H1 (cell line): ENCODE measurements at places on chromosomes 7 and 10. TPM values are rescaled to one million over a fixed set of nuclear protein-coding genes. Genes with fewer than 3 reads are reported as not detected.

GRCh38 chr7:27346531-27347275 lies 104.1 kb downstream of the EVX1 start:
- DNase-seq: no peak

Gene MKI67
- total RNA-seq: 83.3 and 85.1 TPM in 2 replicates

- DNase-seq: no peak
Measured at GRCh38 chr7:17184805-17185689, 113.4 kb upstream of the AHR start.

DNA sequence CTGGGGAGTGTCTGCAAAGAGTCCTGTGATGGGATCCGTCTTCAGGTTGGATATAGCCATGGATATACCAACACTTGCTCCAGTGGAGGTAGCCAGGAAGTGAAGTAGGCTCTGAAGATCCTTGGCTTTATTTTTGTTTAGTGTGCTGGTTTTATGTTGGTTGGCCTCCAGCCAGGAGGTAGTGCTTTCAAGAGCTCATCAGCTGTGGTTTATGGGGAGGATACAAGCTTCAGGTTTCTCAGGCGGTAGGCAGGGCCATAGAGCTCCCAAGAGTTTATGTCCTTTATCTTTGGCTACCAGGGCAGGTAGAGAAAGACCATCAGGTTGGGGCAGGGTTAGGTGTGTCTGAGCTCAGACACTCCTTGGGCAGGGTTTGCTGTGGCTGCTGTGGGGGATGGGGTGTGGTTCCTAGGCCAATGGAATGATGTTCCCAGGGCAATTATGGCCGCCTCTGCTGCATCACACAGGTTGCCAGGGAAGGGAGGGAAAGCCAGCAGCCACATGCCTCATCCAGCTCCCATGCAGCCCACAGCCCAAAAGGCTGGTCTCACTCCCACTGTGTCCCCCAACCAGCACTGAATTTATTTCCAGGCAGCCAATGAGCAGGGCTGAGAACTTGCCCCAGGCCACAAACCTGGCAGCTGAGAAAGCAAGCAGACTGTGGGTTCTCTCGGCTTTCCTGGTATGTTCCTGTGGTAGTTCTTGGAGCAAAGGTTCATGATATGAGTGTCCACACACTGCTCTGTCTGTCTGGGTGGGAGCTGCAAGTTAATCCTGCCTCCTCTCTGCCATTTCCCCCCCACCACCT lies 67.0 kb upstream of the PRLHR start:
- DNase-seq: no peak

DNA sequence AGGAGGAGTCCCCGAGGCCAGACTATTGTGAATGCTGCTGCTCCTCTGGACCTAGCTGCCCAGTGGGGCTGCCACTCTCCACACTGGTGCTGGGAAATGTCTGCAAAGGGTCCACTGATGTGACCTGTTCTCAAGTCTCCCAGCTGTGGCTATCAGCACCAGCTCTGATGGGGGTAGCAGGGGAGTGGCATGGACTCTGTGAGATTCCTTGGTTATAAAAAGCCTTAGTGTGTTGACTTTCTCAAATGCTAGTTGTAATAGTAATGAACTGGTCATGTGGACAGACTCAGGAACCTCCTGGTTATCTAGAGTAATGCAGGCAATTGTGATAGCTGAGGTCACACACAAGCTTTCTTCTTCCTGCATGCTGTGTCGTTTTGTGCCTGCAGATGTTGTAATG lies 34.1 kb upstream of the ARMC3 start:
- no peak for DNase-seq
